ENCODE measurements at places on chromosomes 13 and 19. TPM values are rescaled to one million over a fixed set of nuclear protein-coding genes. Genes with fewer than 3 reads are reported as not detected.

DNA sequence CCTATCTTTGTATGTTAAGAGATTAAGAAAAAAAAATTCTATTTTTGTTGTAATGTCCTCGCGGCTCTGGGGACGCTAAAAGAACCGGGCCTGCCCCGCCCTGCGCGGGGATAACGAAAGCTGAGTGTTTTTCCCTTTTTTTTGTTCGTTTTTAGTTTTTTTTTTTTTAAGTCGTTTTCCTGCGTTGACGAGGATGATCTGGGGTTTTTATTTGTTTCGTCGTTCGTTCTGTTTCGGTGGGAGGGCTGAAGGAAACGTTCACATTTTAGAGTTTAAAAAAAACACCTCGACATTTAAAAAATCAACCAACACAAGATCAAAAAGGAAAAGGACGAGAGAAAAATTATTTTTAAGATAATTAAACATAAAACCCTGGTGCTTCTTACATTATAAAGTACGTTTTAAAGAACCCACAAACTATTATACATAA is 5.6 kb downstream of the LYL1 start:
- H3K36me3 ChIP-seq, result peaks cover 5% of the 10 kb centered on the region
- peaks cover 51% of the 10 kb centered on the region for H3K27me3 ChIP-seq
- peak overlapping the region; percentile 40 for H3K27ac ChIP-seq
- DNase-seq, result no peak
- H3K4me3 ChIP-seq, result no peak overlapping the region
- peaks cover 32% of the 10 kb centered on the region for H3K4me1 ChIP-seq

DNA sequence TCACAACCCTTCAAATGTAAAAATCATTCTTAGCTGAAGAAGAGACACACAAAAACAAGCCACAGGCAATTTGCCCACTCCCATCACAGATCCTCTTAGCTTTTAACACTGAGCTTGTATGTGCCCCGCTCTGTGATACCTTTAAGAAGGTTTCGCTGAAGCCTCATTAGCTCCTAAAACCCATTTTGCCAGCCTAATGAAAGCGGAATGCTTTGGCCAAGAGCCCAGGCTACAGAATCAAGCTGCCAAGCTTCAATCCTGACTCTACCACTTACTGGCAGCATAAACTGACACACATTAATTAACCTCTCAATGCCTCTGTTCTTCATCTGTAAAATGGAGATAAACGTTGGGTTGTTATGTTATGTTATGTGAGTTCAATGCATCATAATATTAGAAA is 10.5 kb downstream of the ZNF112 start:
- DNase-seq, result no peak
- no peaks in the 10 kb centered on the region for H3K4me1 ChIP-seq
- no peak overlapping the region for H3K4me3 ChIP-seq
- H3K27ac ChIP-seq, result no peak overlapping the region

DNA sequence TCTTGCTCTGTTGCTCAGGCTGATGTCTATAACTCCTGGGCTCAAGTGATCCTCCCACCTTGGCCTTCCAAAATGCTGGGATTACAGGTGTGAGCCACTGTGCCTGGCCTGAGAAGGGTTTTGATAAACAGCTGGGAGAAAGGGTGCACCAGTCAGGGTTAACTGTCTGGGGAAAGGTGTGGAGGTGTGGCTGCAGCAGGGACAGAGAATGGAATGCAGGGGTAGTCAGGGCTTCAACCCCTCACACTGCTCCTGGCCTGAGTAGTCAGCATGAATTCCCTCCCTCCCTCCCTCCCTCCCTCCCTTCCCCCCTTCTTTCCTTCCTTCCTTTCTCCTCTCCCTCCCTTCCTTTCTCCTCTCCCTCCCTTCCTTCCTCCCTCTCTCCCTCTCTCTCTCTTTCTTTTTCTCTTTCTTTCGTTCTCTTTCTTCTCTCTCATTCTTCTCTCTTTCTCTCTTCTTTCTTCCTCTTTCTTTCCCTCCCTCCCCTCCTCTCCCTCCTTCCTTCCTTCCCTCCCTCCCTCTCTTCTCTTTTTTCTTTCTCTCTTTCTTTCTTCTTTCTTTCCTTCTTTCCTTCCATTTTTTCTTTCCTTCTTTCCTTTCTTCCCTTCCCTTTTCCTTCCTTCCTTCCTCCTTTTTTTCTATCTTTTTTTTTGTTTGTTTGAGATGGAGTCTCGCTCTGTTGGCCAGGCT is 16.0 kb downstream of the MYO1F start:
- H3K36me3 ChIP-seq, result peaks cover 36% of the 10 kb centered on the region
- peaks cover 49% of the 10 kb centered on the region for H3K4me1 ChIP-seq
- no peak for DNase-seq
- peak overlapping the region; percentile 64 for H3K27ac ChIP-seq
- no peaks in the 10 kb centered on the region for H3K27me3 ChIP-seq

- no peaks in the 10 kb centered on the region for H3K36me3 ChIP-seq
- H3K27ac ChIP-seq, result no peak overlapping the region
- no peak overlapping the region for H3K4me3 ChIP-seq
- H3K27me3 ChIP-seq, result no peaks in the 10 kb centered on the region
- no peak for DNase-seq
Measured at GRCh38 chr19:18906605-18907519, 10.9 kb upstream of the CERS1 start.

Gene MUC16
- 0.12 TPM for total RNA-seq

All from activated CD8-positive, alpha-beta memory T cell treated with anti-CD3 and anti-CD28 coated beads, Interleukin-2, amount 10 ng/mL, durations not matched to agents 7 days and 5 days (primary cell).